Activated CD4-positive, alpha-beta memory T cell treated with anti-CD3 and anti-CD28 coated beads for 36 hours (primary cell): ENCODE measurements at places on chromosomes 2 and 18. TPM values are rescaled to one million over a fixed set of nuclear protein-coding genes. Genes with fewer than 3 reads are reported as not detected.

DNA sequence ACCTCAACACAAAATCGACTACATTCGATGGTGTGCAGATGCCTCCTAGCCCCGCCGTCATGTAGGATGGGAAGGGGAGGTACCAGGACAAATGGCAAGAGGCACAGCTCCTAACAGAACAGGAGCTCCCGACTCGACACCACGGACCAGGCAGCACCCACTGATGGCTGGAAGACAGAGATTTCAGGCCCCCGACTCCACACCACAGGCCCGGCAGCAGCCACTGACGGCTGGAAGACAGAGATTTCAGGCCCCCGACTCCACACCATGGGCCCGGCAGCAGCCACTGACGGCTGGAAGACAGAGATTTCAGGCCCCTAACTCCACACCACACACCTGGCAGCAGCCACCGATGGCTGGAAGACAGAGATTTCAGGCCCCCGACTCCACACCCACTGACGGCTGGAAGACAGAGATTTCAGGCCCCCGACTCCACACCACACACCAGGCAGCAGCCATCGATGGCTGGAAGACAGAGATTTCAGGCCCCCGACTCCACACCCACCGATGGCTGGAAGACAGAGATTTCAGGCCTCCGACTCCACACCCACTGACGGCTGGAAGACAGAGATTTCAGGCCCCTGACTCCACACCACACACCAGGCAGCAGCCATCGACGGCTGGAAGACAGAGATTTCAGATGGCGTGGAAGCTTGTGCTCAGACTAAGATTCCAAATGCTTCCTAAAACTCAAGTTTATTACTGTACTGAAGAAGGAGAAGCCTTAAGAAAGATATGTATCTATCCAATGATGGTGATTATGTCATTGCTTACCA lies 135.5 kb downstream of the EIPR1 start:
- no peak for DNase-seq
- H3K27me3 ChIP-seq: no peaks in the 10 kb centered on the region
- H3K36me3 ChIP-seq: peaks cover 13% of the 10 kb centered on the region
- peak overlapping the region; percentile 3 for H3K4me3 ChIP-seq
- peaks cover 33% of the 10 kb centered on the region for H3K4me1 ChIP-seq

DNA sequence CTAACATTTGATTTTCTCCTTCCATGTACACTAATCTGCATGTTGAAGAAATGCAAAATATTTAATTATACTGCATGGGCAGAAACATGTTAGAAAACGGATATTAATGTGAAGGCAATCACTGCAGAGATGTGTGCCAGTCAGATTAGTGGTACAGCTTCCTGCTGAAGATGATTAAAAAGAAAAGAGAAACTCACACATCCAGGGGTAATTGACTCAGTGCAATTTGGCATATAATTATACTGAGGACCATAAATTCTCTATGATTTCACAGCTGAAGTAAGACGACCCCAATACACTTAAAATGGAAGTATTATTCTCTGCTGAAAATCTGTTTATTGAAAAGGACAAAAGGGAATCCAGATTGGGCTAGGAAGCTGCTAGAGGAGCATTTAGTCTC lies 243.4 kb downstream of the TGIF1 start:
- H3K27ac ChIP-seq: no peak overlapping the region
- peaks cover 5% of the 10 kb centered on the region for H3K27me3 ChIP-seq
- DNase-seq: no peak

GRCh38 chr2:101625387-101625786 lies 72.1 kb upstream of the MAP4K4 start:
- DNase-seq: no peak
- no peaks in the 10 kb centered on the region for H3K36me3 ChIP-seq
- no peak overlapping the region for H3K4me3 ChIP-seq
- peaks cover 29% of the 10 kb centered on the region for H3K4me1 ChIP-seq

Gene ARHGAP15
- total RNA-seq: 70.2 TPM

GRCh38 chr2:223995569-223995968 lies 38.3 kb downstream of the MRPL44 start:
- DNase-seq: no peak
- no peak overlapping the region for H3K4me3 ChIP-seq
- H3K36me3 ChIP-seq: no peaks in the 10 kb centered on the region
- H3K27me3 ChIP-seq: no peaks in the 10 kb centered on the region
- peaks cover 16% of the 10 kb centered on the region for H3K4me1 ChIP-seq

Gene DSC1
- total RNA-seq: not detected

DNA sequence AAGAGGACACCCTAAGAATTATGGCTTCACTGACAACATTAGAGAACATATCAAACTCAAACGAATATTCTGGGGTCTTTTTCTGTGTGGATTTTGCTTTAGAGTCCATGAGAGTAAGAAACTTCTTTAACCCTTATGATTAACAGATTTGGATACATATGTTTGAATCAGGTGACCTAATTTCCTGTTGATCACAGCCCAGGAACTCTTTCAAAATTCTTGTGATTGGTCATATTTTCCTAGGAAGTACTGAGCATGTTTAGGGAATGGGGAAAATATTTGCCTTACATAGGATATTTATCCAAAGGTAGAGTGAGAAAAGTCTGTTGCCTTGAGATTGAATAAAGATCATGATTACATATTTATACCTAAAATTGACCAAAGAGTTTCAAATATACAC lies 160.0 kb downstream of the KCNH7 start:
- no peak overlapping the region for H3K4me3 ChIP-seq
- no peaks in the 10 kb centered on the region for H3K4me1 ChIP-seq
- DNase-seq: no peak
- no peak overlapping the region for H3K27ac ChIP-seq

Gene OSR1
- not detected for total RNA-seq

Gene DCDC2C
- total RNA-seq: not detected

Gene CHRND
- not detected for total RNA-seq

Gene DIS3L2
- total RNA-seq: 20.5 TPM

DNA sequence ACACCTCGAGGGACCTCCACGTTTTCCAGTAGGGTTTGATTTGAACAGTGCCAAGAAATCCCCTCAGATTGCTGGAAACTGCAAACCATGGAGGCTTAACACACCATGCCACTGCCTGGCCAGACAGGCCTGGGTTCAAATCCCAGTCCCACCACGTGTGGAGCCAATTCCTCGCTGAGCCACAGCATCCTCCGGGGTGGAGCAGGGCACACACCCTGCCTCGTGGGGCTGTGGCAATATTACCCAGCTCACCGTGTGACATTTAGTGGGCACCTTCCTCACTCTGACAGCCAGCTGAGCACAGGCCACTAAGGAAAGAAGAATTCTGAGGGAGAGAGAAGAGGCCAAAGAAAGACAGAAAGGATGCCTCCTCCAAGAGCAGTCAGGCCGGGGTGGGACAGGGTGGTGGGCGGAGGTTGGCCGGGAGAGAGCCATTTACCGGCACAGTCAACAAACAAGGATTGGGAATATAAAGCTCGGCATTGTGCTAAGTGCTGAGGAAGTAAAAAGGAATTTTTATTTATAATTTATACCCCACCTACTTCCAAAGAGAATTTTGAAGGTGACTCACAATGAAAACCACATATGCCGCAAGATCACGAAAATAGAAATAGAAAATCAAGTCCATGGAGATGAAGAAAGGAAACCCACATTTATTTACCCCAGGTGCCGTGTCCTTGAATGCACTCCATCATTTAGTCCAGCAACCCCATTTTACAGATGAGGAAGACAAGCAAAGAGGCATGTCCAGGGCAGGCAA lies 111.5 kb downstream of the MCFD2 start:
- H3K4me1 ChIP-seq: no peaks in the 10 kb centered on the region
- no peak overlapping the region for H3K27ac ChIP-seq
- no peak for DNase-seq
- no peaks in the 10 kb centered on the region for H3K36me3 ChIP-seq
- no peak overlapping the region for H3K4me3 ChIP-seq
- H3K27me3 ChIP-seq: no peaks in the 10 kb centered on the region

Gene LOXHD1
- 0.05 TPM for total RNA-seq

Gene FSIP2
- total RNA-seq: 0.10 TPM

- H3K27ac ChIP-seq: no peak overlapping the region
- H3K4me3 ChIP-seq: no peak overlapping the region
- no peaks in the 10 kb centered on the region for H3K27me3 ChIP-seq
- H3K36me3 ChIP-seq: no peaks in the 10 kb centered on the region
- no peak for DNase-seq
Measured at GRCh38 chr18:67926929-67927864, 410.7 kb upstream of the DSEL start.

- H3K4me3 ChIP-seq: no peak overlapping the region
- H3K27me3 ChIP-seq: no peaks in the 10 kb centered on the region
- peaks cover 14% of the 10 kb centered on the region for H3K4me1 ChIP-seq
- H3K36me3 ChIP-seq: peaks cover 22% of the 10 kb centered on the region
Measured at GRCh38 chr2:62042944-62043343, 137.5 kb downstream of the COMMD1 start.

DNA sequence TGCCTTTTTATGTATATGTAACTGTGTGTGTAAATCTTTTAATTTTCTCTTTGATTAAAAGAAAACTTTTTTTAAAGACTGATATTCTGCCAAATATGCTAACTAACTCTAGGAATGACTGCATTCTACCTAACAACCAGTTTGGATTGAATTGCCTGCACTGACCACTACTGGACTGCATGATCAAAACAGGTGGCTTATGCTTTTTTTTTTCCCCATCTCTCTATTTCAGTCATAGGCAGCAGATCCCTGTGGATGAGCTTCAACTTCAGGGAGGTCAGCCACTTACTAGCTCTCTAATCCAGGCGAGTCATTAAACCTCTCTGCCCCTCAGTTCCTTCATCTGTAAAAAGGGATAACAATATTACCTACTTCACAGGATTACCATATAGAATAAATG lies 138.6 kb upstream of the SERTAD2 start:
- H3K36me3 ChIP-seq: no peaks in the 10 kb centered on the region
- no peak for DNase-seq
- no peak overlapping the region for H3K4me3 ChIP-seq

- H3K4me1 ChIP-seq: peaks cover 7% of the 10 kb centered on the region
- no peaks in the 10 kb centered on the region for H3K36me3 ChIP-seq
- no peak for DNase-seq
- no peak overlapping the region for H3K4me3 ChIP-seq
- H3K27ac ChIP-seq: no peak overlapping the region
- H3K27me3 ChIP-seq: no peaks in the 10 kb centered on the region
Measured at GRCh38 chr2:189109921-189110397, 69.6 kb downstream of the COL5A2 start.

Gene BMP10
- not detected for total RNA-seq

Gene AKAIN1
- total RNA-seq: not detected

Gene HYCC2
- total RNA-seq: 18.9 TPM

DNA sequence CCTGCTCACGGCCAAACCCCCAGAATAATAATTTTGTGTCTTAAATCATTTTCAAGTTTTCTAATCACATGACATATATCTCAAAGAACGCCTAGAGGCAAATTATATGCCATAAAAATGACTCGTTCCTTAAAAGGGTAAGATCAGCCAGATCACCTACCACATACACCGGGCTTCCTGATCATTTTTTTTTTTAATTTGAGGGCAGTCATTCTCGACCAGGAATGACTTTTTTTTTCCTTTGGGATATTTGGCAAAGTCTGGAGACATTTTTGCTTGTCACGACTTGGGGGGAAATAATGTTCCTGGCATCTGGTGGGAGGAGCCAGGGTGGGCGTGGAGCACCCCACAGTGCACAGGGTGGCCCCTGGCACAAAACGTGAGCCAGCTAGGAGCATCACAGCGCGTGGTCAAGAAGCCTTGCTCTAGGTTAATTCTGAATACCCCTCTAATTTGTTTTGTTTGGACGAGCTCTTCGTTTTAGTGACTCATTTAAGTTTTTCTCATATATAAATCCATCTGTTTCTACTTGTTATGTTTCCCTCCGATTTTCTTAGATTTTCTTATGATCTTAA lies 94.9 kb downstream of the TWIST2 start:
- DNase-seq: no peak
- peaks cover 4% of the 10 kb centered on the region for H3K4me1 ChIP-seq
- H3K27ac ChIP-seq: no peak overlapping the region
- no peak overlapping the region for H3K4me3 ChIP-seq
- H3K27me3 ChIP-seq: no peaks in the 10 kb centered on the region
- H3K36me3 ChIP-seq: no peaks in the 10 kb centered on the region

DNA sequence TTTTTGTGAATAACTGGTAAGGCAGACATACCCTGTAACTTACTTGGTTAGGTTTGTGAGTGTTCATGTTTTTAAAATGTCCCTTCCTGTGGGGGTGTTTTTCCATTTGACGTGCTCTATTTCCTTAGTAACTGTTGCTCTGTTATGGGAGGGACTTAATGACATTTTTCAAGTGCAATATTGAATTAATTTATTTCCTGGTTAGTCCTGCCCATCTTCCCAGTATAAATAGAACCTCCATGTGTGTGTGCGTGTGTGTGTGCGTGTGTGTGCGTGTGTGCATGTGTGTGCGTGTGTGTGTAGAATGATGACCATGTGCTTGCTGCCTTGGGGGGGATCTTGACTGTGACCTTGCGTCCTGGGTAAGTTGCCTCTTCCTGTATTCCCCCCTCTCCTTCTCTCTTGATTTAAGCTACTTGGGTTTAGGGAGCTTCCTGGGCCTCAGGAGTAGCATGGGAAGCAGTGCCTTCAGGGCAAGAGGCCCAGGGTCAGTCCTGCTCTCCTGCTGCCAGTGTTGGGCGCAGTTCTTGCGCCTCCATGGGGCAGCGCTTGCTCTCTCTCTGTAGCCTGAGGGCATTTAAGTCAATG lies 163.9 kb downstream of the LDLRAD4 start:
- H3K4me3 ChIP-seq: peak overlapping the region; percentile 73
- peak; percentile 48 for DNase-seq
- H3K27ac ChIP-seq: peak overlapping the region; percentile 97
- H3K27me3 ChIP-seq: no peaks in the 10 kb centered on the region
- peaks cover 1% of the 10 kb centered on the region for H3K36me3 ChIP-seq

DNA sequence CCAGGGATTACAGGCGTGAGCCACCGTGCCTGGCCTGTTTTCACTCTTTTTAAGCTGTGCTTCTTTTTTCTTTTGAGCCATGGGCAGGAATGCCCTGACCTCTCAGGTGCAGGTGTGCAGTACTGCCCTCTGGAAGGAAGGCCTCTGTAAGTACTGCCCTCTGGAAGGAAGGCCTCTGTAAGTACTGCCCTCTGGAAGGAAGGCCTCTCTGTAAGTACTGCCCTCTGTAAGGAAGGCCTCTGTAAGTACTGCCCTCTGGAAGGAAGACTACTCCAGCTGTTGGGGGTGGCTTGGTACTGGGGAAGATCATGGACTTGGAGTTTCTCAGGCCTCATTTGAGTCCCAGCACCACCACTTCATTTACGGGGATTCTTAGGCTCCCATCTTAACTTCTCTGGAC lies 248.5 kb upstream of the ID2 start:
- peaks cover 14% of the 10 kb centered on the region for H3K4me1 ChIP-seq
- H3K27me3 ChIP-seq: no peaks in the 10 kb centered on the region
- no peaks in the 10 kb centered on the region for H3K36me3 ChIP-seq
- no peak overlapping the region for H3K4me3 ChIP-seq

DNA sequence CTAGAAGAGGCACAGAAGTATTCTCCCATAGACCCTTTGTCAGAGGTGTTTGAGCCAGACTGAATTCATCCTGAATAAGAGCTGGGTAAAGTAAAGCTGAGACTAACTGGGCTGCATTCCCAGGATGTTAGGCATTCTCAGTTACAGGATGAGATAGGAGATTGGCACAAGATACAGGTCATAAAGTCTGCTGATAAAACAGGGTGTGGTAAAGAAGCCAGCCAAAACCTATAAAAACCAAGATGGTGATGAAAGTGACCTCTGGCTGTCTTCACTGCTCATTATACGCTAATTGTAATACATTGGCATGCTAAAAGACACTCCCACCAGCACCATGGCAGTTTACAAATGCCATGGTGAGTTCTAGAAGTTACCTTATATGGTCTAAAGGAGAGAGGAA lies 364.9 kb upstream of the TMEFF2 start:
- no peaks in the 10 kb centered on the region for H3K4me1 ChIP-seq
- H3K36me3 ChIP-seq: no peaks in the 10 kb centered on the region
- H3K27ac ChIP-seq: no peak overlapping the region
- no peak for DNase-seq
- H3K27me3 ChIP-seq: no peaks in the 10 kb centered on the region
- H3K4me3 ChIP-seq: no peak overlapping the region
